NCI-H524 treated with DMSO at 0.1 percent for 48 hours (cell line): ENCODE measurements at places on chromosomes 13 and 19.

DNA sequence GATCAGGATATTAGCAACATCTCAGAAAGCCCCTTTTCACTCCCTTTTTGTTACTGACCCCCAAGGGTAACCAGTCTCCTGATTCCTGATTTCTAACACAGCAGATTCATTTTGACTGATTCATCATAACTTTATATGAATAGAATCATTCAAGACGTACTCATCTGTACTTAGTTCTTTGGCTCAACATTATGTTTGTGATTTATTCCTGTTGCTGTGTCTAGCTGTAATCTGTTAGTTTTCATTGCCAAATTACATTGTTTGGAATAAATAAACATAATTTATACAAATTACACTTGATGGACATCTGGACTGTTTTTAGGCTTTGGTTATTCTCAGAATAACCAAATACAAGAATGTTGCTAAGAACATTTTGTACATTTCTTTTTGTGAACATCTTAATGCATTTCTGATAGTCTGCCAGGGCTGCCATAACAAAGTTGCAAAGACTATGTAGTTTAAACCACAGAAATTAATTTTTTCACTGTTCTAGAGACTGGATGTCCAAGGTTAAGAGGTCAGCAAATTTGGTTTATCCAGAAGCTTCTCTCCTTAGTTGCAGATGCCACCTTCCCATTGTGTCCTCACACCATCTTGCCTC, 62.8 kb upstream of the EDNRB start:
- no peak for DNase-seq

GRCh38 chr13:73754727-73755292, 379.4 kb downstream of the KLF12 start:
- DNase-seq = peak; percentile 29

- peak; percentile 54 for DNase-seq
These were observed 46.9 kb upstream of the SLITRK1 start for GRCh38 chr13:83929157-83929556.

GRCh38 chr19:31275068-31275334, 74.2 kb downstream of the TSHZ3 start:
- DNase-seq = no peak

- no peak for DNase-seq
These were observed 1.3 kb upstream of the ZSCAN22 start for GRCh38 chr19:58325311-58326022.

- no peak for DNase-seq
These were observed 588 bp upstream of the DPY19L3 start for GRCh38 chr19:32404933-32405430.
